Activated CD4-positive, alpha-beta T cell treated with anti-CD3 and anti-CD28 coated beads, Interleukin-2, amount 10 ng/mL, durations not matched to agents 7 days and 5 days (primary cell): ENCODE measurements at places on chromosomes 6 and 20. TPM values are rescaled to one million over a fixed set of nuclear protein-coding genes. Genes with fewer than 3 reads are reported as not detected.

DNA sequence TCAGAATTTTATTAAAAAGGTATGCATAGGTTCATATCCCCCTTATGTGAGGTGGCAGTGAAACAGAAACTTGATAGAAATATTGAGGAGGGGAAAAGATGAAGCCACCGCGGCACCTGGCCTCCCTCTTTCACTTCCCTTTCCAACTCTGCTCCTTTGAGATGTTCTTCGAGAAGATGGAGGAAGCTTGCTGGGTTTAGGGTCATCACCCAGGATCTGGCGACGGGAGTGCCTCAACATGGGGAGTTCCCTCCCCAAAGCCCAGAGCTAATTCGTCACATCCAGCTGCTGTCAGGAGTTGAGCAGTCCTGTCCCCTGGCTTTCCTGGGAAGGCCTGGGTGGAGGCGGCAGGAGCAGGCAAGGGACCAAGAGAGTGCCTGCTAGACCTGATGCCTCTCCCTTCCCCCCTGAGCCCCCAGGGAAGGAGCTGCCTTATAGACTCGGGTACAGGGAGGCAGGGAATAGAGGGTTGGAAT lies 29.1 kb downstream of the RREB1 start:
- no peaks in the 10 kb centered on the region for H3K27me3 ChIP-seq
- DNase-seq, result no peak
- peaks cover 15% of the 10 kb centered on the region for H3K36me3 ChIP-seq
- H3K4me1 ChIP-seq, result peaks cover 82% of the 10 kb centered on the region
- peak overlapping the region; percentile 97 for H3K27ac ChIP-seq

GRCh38 chr6:14506656-14507246 lies 389.2 kb downstream of the CD83 start:
- peaks cover under 1% of the 10 kb centered on the region for H3K36me3 ChIP-seq
- no peak for DNase-seq
- peaks cover 13% of the 10 kb centered on the region for H3K4me1 ChIP-seq
- H3K27ac ChIP-seq, result no peak overlapping the region

DNA sequence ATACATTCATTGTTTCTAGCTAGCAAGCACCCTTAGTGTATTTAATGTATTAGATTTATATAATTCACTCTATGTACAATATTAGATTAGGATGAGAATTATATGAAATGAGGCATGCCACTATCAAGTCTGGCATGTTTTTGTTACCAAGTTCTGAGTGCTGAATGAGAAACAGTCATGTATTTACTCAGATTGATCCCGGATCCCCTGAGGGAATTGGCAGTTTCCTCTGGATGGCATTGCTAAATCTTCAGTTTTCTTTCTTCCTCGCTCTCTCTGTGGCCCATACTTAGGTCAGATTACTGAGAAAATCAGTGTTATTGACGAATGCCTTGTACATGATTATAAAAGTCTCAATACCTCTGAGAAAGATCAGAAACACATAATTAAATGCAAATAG lies 66.6 kb downstream of the CDKAL1 start:
- no peak overlapping the region for H3K4me3 ChIP-seq
- peaks cover 2% of the 10 kb centered on the region for H3K4me1 ChIP-seq
- no peak overlapping the region for H3K27ac ChIP-seq
- H3K27me3 ChIP-seq, result no peaks in the 10 kb centered on the region
- no peak for DNase-seq
- peaks cover 35% of the 10 kb centered on the region for H3K36me3 ChIP-seq

GRCh38 chr6:41548098-41548840 lies 2.1 kb downstream of the FOXP4 start:
- no peak overlapping the region for H3K27ac ChIP-seq
- no peaks in the 10 kb centered on the region for H3K36me3 ChIP-seq
- peak overlapping the region; percentile 77 for H3K4me3 ChIP-seq

DNA sequence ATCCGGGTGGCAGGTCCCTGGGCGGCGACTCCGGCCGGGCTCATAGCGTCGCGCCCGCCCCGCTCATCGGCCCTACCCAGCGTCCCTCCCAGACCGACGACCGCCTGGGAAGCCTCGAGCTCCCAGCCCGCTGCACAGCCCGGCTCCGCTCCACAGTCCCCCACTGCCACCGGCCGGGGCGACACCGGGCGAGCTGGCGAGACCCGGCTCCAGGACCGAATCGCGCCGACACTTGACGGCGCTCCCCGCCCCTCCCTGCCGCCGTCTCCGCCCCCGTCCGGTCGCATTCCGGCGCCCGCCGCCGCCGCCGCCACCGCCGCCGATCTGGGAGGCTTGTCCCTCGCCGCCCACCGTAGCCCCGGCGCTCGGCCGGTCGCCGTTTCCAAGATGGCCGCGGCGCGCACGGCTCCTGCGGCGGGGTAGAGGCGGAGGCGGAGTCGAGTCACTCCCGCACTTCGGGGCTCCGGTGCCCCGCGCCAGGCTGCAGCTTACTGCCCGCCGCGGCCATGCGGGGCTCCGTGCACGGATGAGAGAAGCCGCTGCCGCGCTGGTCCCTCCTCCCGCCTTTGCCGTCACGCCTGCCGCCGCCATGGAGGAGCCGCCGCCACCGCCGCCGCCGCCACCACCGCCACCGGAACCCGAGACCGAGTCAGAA lies at the start of gene MAP3K4:
TSS of gene MAP3K4 (plus strand) at position 364 of the 655 bp plus-strand sequence. CDS start at position 527, 163 bp downstream.
- peak within 1 kb of the TSS; percentile 86 for H3K4me3 ChIP-seq
- DNase-seq, result peak; percentile 74
- peak within 1 kb of the TSS; percentile 91 for H3K27ac ChIP-seq
- H3K27me3 ChIP-seq, result peaks cover 16% of the 10 kb centered on the region
- peaks cover 4% of the 10 kb centered on the region for H3K36me3 ChIP-seq
- peaks cover 30% of the 10 kb centered on the region for H3K4me1 ChIP-seq

GRCh38 chr6:134175532-134176263 lies 123.3 kb upstream of the SLC2A12 start:
- DNase-seq, result peak; percentile 35
- H3K27ac ChIP-seq, result peak overlapping the region; percentile 38
- peak overlapping the region; percentile 97 for H3K4me3 ChIP-seq
- peaks cover 30% of the 10 kb centered on the region for H3K36me3 ChIP-seq

DNA sequence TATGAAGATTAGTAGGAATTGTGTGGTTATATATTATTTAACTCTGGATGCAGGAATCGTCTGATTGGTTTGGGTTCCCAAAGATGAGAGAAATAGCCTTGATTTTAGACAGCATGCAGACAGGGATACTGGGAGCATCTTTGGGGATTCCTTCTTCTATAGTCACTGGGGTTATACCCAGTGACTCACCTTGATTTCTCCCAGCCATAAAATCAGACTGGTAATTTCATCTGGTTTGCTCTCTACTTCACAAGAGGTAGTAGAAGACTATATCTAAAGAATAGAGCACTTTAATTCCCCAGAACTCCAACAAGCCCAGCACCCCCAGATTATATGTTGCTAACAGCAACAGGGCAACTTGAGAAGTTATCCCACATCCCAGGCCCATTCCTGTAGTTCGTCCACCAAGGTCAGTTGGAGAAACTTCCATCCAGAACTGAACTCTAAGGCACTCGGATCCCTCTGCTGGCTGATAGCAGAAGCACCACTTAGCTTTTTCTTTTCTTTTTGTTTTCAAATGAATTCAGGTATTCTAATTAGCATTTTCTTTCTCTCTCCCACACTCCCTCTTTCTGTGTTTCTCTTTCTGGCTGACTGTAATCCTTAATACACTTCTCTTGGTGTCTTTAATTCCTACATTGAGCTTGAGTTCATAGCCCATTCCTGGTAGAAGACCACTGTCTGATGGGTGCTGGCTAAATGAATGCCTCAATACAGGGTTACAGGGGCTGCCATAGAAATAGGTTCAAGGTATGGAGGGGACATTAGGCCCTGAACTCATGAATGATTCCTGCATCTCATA lies 20.4 kb upstream of the EFHC1 start:
- H3K27ac ChIP-seq, result peak overlapping the region; percentile 93
- no peaks in the 10 kb centered on the region for H3K27me3 ChIP-seq
- peak; percentile 52 for DNase-seq
- peaks cover 60% of the 10 kb centered on the region for H3K4me1 ChIP-seq
- H3K4me3 ChIP-seq, result no peak overlapping the region
- H3K36me3 ChIP-seq, result peaks cover 45% of the 10 kb centered on the region

GRCh38 chr20:61056116-61056515 lies 195.9 kb upstream of the CDH4 start:
- no peak overlapping the region for H3K4me3 ChIP-seq
- no peaks in the 10 kb centered on the region for H3K36me3 ChIP-seq
- H3K4me1 ChIP-seq, result no peaks in the 10 kb centered on the region
- H3K27me3 ChIP-seq, result no peaks in the 10 kb centered on the region

- no peaks in the 10 kb centered on the region for H3K27me3 ChIP-seq
- no peak for DNase-seq
- H3K27ac ChIP-seq, result no peak overlapping the region
- no peak overlapping the region for H3K4me3 ChIP-seq
Observed at GRCh38 chr6:53233309-53233708, 84.7 kb upstream of the GCM1 start.

- H3K36me3 ChIP-seq, result peaks cover 2% of the 10 kb centered on the region
- H3K27me3 ChIP-seq, result no peaks in the 10 kb centered on the region
- DNase-seq, result no peak
- H3K4me3 ChIP-seq, result no peak overlapping the region
Observed at GRCh38 chr6:139448998-139449610, 74.7 kb upstream of the CITED2 start.

The HSPA1L gene
- total RNA-seq, result 3.5 TPM

The LAMP5 gene
- not detected for total RNA-seq
